ENCODE measurements at places on chromosomes 13 and 19.

DNA sequence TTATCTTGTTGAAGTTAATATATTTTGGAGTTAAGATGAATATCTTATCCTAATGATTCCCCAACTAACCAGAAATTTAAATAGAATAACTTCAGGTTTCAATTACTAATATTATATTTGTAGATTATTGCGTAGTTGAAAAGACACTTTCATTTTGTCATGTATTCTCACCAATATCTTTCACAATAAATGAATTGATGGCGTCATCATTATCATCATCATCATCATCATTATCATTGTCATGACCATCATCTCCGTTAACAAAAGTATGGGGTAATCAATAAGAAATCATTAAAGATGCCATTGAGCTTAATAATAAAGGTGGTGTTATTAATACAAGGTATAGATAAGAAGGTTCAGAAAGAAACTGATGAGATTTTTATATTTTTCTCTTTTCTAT, 768.8 kb upstream of the SLC10A2 start:
- DNase-seq: no peak

- DNase-seq: no peak
Observed at GRCh38 chr13:44668688-44669087, 92.6 kb upstream of the TSC22D1 start.

GRCh38 chr13:100129605-100130004, 40.7 kb downstream of the PCCA start:
- no peak for DNase-seq

DNA sequence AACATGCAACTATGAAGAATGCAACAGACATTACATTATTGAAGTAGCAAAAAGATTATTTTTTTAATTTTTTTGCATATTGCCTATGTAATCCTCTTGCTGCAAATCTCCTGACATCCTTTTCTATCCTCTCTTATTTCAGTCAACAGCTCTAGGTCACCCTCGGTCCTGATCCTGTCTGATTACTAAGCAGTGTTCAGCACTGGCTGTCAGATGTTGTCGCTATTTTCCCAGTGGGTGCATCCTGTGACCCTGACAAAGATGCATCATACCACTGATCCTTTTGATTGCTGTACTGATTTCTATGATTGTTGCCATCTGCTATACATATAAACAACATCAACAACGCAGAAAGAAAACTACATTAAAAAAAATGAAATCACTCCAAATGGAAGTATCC, 443.7 kb upstream of the PRR20A start:
- DNase-seq: no peak

GRCh38 chr19:5251096-5252065, 89.2 kb downstream of the PTPRS start:
- no peak for DNase-seq

- DNase-seq: no peak
Observed at GRCh38 chr13:43786766-43787517, at the start of gene ENOX1. TSS of gene ENOX1 (minus strand) at chr13:43786972.
